ENCODE measurements at places on chromosomes 7 and 10.

GRCh38 chr10:97736403-97736901 is 476 bp upstream of the ZFYVE27 start:
- DNase-seq: no peak

DNA sequence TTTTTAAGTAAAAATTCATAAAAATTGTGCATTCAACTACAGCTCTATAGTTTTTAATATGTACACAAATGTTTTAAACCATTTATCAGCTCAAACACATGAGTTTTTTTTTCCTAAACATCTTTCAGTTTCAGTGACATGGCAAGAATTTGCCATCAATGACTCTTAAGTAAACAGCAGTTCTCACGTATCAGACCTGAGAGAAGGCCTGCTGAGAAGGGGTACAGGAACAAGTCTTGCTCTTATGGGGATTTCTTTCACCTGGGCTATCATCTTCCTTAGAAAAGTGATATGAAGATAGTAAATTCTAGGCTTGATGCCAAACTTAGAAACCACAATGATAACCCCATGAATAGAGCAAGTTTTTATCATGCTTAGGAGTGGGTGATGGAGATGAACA is 467.8 kb downstream of the ARL4A start:
- DNase-seq: no peak

DNA sequence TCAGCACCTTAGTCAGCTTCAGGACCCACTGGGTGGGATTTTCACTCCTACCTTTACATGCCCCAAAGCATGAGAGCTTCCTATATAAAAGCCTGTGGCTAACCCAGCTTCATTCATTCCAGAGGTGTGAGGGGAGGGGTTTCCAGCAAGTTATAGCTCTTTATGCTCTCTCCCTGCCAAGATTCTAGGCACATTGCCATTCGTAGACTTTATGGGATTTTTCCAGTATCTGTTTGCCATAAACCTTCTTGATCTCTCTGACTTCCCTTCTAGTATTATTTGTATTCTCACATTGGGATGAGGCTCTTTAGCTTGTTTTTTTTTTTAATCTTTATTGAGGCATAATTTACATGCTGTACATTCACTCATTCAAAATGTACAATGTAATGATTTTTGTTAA is 67.5 kb downstream of the POU6F2 start:
- no peak for DNase-seq

- no peak for DNase-seq
Observed at GRCh38 chr7:137283153-137283552, 60.4 kb downstream of the PTN start.

DNA sequence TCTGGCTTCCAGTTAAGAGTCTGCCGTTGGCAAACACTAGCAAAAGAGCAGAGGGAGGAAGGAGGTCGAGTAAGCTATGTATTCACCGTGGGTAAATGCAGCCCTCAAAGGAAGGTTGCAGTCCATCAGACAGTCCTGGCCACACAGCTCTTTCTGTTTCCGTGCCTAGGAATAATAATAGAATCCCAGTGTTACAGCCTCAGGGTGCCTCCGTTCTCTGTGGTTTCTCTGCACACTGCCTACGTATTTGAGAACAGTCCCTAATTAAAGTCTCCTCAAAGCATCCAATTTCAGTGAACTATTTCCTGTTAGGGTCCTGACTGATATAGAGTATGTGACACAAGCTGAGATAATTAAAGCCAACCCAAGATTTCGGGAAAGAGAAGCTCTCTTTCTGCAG is 176.7 kb downstream of the GPAM start:
- no peak for DNase-seq

- DNase-seq: peak; percentile 71
Observed at GRCh38 chr7:150974468-150975391, 3.4 kb downstream of the KCNH2 start.

DNA sequence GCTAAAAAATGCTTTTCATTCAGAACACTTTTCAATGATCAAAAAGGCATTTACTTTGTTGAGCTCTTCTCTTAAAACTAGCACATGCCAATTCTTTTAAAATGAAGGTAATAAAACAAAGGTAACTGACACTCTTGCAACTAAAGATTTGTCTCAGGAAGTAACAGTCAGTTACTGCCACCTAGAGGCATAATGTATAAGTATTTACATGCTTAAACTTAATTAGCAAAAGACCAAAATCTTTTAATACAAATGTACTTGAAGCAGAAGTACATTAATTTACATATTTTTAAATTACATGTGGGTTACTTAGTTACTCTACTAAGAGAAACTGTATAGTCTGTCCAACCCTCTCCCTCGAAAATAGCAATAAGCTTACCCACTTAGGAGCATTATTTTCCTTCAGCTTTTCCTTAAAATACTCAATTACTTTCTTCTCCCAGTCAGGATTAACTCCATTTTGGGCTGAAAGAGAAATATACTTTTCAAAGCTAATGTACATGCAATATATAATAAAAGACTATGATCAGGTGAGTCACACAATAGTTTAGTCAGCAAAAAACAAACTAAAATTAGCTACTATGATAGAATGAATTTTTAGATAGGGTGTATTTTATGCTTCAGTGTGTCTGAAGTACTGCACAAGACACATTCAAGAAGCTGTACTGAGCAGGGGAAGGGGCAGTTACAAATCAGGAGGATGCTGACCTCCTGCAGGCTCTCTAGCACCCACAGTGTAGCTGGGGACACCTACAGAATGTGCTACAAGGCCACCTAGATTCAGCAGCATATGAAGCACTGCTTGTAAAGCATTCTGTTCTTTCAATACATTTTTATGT is 13.0 kb downstream of the MCMBP start:
- DNase-seq: no peak
